EL (cell line): ENCODE measurements at places on chromosomes 12 and 14.
A peak's percentile ranks its signal among the peaks of the same experiment; 100 is the strongest.

- no peak for DNase-seq
These were observed 52.1 kb upstream of the CORO1C start for GRCh38 chr12:108783446-108783845.

DNA sequence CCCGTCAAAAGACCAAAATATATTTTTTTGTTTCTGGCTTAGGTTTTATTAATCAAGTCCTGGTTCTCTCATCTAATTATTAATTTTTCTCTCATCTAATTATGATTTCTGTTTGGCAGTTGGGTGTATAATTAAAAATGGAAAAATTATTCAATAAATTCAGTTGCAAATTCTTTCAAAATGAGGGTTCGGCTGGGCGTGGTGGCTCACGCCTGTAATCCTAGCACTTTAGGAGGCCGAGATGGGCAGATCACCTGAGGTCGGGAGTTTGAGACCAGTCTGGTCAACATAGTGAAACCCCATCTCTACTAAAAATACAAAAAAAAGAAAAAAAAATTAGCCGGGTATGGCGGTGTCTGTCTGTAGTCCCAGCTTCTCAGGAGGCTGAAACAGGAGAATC lies 3.9 kb upstream of the GTSF1 start:
- DNase-seq = no peak

GRCh38 chr12:76533331-76533730 lies 26.2 kb downstream of the OSBPL8 start:
- no peak for DNase-seq

DNA sequence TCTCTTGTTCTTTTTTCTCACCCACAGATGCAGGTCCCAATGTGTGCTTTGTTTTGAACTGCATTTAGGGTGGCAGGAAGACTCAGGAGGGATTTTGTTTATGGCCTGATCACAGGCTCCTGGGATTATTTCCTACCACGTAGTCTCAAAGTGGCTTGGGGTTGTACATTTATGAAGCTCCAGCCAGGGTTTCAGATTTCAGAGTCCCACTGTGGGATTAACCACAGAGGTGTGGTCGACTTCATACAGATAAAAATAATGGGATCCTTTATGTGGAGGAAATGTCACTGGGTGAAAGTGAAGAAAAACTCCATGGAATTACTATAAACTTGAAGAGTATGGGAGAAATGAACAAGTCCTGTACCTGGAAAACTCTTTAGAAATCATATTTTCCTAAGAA lies 14.2 kb upstream of the PPP1R1A start:
- DNase-seq = no peak

- DNase-seq = no peak
These were observed 109.9 kb downstream of the PTCSC3 start for GRCh38 chr14:36066636-36067035.

GRCh38 chr12:95412482-95413311 lies 61.3 kb upstream of the METAP2 start:
- DNase-seq = peak; percentile 93

- DNase-seq = no peak
These were observed 105.3 kb downstream of the PRKD1 start for GRCh38 chr14:29822430-29822709.

- DNase-seq = no peak
These were observed 48.6 kb downstream of the ISCA2 start for GRCh38 chr14:74542056-74542685.

- DNase-seq = peak; percentile 73
These were observed 790 bp downstream of the SSH1 start for GRCh38 chr12:108856428-108857157.

DNA sequence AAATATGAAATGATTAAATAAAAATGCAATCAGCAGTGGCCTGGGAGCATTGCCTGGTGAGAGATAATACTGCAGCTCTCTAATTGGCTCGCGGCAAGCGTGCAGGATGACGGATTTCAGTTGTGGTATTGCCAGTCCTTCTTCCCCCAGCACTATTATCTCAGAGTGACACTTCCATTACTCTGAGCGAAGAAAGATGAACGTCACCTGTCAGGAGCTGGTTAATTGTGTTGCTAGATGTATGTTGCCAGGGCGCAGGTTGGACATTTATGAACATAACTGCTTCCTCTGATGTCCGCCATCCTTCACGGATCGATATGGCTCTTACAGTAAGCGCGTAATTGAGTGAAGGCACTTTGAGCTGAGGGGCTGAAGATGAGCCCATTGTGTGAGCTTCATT lies 374.9 kb downstream of the PDZRN4 start:
- no peak for DNase-seq

DNA sequence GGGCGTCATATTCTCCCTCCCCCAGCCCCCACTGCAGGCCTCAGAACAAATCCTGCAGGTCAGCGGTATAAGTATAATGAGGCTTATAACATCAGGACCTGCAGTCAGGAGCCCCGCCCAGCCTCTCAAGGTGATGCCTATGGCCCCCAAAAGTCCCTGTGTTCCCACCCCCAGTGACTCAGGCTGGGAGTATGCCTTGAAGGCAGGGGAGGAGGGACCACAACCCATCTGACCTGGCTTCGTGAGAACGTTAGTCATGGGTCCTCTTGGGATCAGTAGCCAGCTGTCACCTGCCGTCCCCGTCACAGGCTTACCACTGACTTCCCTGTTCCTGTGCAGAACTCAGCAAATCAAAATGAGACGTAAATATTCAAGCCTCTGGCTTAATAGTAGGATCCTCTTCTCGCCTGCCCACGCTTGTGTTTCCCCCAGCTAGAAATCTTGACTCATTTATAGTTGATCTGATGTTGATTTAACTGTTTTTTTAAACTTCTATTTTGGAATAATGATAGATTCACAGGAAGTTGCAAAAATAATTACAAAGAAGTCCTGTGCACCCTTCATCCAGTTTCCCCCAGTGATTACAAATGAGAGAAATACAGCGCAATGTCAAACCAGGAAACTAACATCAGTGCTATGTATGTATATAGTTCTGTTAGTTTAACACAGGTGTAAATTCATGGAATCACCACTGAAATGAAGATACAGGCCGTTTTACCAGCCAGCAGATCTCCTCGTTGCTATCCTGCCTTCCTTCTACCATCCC lies 107.5 kb downstream of the ADGRD1 start:
- no peak for DNase-seq

DNA sequence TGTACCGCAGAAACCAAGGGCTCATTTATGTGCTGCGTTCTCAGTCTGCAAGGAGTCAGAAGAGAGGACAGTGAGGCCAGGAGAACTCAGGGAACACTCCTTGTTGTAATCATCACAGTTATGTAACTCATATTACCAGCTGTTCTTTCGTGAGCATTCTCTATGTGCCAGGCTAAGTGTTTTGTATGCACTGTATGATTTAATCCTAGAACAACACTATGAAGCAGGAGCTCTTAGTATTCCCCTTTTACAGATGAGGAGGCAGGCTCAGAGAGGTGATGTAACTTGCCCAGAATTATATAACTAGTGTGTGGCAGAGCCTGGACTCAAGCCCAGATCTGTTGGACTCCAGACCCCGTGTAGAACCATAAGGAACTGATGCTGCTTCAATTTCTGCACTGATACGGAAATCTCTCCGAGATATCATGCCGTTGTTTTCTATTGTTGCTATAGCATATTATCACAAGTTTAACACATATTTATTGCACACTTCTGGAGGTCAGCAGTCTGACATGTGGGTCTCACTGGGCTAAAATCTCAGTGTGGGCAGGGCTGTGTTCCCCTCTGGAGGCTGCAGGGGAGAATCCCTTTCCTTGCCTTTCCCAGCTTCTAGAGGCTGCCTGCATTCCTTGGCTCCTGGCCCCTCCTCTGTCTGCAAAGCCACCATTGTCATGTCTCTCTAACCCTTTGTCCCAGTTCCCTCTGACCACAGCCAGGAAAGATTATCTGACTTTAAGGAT lies 16.3 kb upstream of the CD9 start:
- DNase-seq = peak; percentile 70

GRCh38 chr12:6112004-6112403 lies 12.5 kb downstream of the VWF start:
- DNase-seq = no peak

DNA sequence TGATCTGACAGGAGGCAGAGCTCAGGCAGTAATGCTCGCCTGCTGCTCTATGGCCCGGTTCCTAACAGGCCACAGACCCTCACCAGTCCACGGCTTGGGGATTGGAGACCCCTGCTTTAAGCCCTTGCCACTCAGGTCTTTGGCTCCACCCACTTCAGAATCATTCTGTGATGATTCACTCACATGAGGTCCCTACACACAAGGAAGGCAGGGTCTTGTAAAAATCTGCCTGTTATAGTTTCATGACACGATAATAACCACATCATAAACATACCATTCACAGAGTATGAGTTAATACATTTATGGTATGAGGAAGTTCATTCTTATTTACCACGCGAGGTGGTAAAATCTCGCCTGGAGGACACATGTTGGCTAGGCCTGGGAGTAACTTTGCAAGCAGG lies 29.0 kb upstream of the MAX start:
- peak; percentile 91 for DNase-seq

GRCh38 chr12:107320033-107320928 lies 226.9 kb upstream of the CRY1 start:
- peak; percentile 61 for DNase-seq

- no peak for DNase-seq
These were observed 12.6 kb downstream of the NEDD1 start for GRCh38 chr12:96919510-96920210.

- DNase-seq = no peak
These were observed 24.0 kb upstream of the IRF2BPL start for GRCh38 chr14:77052281-77053044.

DNA sequence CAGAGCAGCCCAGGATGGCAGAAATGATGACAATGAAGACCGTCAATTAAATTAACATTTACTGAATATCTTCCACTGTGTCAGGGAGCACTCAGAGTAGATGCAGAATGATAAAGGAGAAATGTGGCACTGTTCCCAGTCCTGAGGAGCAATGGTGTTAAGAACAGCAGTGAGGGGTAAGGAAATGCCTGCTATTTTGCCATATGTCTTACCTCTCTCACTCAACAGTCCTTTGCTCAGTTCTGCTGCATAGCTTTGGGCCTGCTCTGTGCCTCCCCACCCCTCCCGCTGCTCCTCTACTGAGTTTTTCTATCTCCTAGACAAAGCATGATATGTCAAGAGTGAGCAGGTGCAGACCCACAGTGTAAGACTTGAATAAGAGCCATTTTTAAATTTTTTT lies 318.8 kb downstream of the NAV3 start:
- DNase-seq = peak; percentile 6

- DNase-seq = no peak
These were observed 42.6 kb downstream of the GALNT8 start for GRCh38 chr12:4762773-4763172.

- DNase-seq = no peak
These were observed 24.9 kb upstream of the FUT8 start for GRCh38 chr14:65387628-65388027.

DNA sequence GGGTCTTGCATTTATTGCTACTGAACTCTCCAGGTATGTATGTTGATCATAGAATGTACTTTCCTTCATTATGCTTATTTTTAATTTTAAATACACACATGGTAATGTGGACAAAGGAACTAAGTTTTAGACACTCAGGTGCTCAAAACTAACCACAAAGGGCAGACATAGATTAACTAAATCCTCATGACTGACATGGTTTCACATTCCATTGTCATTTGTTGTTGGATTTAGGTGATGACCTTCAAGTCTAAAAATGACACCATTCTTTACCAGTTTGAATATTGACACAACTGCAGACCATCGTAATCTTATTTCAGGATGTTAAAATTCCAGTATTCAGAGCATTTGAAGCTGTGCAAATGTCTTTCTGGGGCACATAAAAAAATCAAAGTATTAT lies 128.4 kb downstream of the BBS10 start:
- no peak for DNase-seq

DNA sequence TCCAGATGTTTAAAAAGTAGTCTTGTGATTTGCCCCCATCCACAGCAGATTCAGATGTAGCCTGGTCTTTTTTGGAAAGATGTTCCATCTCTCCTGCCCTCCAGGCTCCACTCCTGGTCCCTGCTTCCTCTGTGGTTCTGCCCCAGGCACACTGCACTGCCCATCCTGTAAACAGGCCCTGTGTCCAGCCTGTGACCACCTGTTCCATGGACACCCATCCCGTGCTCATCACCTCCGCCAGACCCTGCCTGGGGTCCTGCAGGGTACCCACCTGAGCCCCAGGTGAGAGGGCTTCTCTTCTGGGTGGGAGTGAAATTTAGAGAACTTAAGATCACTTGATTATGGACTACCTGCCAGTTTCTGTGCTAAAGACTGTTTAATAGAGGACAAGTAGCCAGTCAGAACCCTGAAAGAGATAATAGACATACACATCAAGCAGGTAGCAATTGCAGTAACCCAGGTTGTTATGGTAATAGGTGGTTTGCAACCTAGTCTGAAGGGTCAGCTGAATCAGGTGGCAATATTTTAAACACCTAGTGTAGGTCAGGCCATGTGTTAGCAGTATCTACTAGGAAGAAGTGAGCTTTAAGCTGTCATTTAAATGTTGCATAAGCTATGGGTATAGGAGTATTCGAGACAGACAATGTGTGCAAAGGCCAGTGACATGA lies 2.1 kb downstream of the RNF31 start:
- no peak for DNase-seq

DNA sequence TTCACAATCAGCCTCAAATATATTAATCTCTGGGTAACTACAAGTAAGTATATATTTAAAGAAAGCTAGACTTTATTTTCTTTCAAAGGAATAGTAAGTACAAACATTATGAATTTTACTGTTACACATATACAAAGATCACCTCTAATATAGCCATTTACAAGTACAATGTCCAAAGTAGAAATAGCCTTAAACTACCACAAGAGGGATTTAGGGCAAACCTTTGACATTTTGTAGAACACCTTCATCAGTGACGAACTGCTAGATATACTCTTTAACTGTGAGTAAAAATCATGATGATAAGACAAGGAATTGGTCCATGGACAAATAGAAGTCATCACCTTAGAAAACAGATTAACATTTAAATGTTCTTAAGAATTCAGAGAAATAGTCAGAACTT lies 69.8 kb downstream of the CNTN1 start:
- no peak for DNase-seq

GRCh38 chr12:122238861-122239260 lies 13.0 kb upstream of the DIABLO start:
- no peak for DNase-seq

DNA sequence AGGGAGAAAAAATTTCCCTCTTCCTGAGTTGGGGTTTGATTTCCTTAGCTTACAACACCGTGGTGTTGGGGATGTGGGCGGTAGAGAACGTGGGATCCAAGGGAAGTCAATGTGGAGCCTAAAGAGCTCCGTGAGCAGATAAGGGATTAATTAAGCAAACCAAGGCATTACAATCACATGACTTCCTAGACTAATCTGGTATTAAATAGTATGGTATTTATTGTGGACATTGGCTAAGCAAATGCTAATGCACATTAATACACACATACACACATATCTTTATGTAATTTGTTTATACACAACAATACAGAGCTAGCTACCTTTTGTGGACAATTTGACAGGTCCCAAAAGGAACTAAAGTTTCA lies 791 bp upstream of the RNF41 start:
- DNase-seq = no peak

- peak; percentile 61 for DNase-seq
These were observed 521 bp downstream of the CDK2AP1 start for GRCh38 chr12:123271001-123271668.

GRCh38 chr12:44317651-44318126 lies 481.8 kb downstream of the TMEM117 start:
- peak; percentile 23 for DNase-seq
